ENCODE measurements at places on chromosomes 7 and 10.

DNA sequence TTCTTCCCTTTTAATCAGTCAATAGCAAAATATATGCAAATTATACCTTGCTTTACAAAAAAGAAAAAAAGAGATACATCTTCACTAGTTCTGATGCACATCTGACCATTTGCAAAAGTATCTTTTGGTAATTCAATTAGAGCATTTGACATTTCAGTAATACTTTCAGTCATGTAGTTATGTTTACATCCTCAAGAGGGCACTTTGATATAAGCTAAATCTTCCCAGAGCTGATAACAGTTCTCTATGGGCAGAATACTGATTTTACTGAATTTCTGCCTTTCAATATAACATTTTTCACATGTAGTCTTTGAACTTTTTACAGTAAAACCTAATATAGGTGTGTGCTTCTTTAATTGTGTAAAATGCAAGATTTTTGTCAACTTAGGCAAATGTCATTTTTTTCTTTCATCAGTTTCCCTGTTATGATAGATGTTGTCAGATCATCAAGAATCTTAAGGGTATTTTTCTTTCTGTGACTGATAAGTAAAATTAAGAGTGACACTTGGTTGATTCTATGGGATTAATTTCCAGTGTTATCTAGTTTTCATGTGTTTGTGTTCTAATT, 703.5 kb upstream of the SEMA3D start:
- DNase-seq: no peak

DNA sequence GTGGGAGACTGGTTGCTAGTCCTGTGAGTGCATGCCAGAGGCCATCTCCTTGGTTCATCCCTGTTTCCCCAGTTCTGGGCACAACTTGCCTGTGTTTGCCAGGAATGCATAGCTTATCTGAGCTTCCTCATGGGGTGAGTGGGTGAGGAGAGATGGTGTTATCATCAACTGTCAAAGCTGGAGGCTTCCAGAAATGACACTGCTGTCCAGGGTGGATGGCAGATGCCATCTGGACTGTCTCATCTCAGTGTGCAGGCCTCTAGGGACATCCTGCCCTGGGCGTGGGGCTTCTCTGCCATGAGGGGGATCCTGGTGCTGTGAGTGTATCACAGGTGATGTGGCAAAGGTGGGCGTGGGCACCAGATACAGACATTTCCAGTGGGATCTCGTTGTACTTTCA, 328.6 kb downstream of the DPP6 start:
- no peak for DNase-seq

DNA sequence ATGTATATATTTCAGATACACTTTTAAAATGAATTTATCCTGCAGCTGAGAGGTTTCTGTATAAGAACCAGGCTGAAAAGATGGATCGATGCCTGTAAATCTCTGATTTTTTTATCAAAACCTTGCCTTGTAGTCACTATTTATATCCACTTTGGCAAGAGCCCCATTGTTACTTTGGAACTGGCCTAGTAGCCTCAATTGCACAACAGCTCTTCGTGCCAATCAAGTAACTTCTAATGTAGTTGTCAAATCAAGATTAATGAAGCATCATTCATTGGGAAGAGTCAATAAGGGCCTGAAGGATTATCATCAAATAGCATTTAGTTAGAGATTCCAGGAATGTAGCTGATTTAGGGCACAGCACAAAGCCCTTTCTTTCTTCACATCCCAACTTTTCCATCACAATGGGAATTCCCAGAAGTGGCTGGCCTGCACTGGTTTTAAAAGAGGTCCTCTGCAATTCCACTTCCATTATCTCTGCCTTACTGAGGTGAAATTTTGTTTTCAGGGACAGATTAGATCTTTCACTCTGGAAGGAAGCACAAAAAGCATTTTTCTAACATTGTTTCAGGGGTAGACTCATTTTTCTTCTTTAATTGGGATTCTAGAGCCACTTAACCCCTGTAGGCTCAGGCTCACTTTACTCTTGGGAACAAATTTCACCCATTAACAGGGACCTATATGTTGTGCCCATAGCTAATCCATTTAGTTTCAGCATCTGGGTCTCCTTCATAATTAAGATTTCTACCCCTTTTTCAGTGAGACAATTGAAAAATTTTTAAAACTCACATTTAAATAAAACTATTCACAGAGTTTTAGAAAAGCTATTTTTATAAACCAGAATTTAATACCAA, 97.8 kb downstream of the CALCR start:
- no peak for DNase-seq

DNA sequence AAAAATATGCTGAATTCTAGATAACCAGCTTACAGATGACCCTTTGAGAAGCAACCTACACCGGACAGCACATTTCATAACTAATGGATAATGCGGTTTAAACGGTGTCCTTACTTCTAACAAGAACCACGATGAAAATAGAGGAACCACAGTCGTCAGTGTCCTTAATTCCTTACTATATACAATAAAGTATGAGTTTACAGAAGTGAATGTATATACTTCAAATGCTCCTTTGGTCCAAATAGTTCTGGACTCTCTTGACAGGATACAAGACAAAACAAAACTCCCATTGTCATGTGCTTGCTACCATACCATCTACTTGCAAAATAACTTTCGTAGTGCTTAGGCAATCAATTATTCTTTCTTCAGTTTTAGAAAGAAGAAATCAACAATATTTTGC, 2.4 kb downstream of the NAMPT start:
- no peak for DNase-seq

DNA sequence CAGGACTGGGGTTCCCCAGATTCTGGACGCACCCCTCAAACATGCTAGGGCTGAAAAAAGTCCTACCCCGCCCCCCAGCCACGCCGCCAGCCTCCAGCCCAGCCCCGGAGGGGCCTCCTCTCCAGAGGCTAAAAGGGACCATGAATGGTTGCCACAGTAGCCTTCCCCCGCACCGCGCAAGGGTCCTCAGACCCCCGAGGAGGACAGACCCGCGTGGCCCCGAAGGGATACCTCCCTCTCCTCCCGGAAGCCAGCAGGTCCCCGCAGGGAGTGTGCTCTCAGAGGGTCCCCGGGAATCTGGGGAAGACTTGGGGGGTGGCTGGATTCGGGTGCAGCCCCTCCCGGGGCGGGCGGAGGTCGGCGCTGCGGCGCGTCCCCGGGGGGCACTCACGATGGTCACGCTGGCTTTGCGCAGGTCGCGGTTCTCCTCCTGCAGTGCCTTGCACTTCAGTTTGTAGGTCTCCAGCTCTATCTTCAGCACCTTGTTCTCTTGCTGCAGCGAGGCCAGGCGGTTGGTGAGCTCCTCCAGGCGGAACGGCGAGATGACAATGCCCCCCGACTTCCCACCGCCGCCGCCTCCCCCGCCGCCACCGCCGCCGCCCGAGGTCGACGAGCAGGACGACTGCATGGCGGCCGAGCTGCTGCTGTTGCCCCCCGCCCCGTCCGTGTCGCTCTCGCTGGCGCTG, 482 bp downstream of the CCDC6 start:
- DNase-seq: no peak

GRCh38 chr7:40348126-40348728, 213.4 kb downstream of the SUGCT start:
- DNase-seq: no peak

- no peak for DNase-seq
Measured at GRCh38 chr7:25520017-25520416, 291.7 kb upstream of the NPVF start.

GRCh38 chr7:70775570-70776156, 356.3 kb upstream of the GALNT17 start:
- no peak for DNase-seq

GRCh38 chr10:58543141-58543540, 30.5 kb downstream of the BICC1 start:
- no peak for DNase-seq

DNA sequence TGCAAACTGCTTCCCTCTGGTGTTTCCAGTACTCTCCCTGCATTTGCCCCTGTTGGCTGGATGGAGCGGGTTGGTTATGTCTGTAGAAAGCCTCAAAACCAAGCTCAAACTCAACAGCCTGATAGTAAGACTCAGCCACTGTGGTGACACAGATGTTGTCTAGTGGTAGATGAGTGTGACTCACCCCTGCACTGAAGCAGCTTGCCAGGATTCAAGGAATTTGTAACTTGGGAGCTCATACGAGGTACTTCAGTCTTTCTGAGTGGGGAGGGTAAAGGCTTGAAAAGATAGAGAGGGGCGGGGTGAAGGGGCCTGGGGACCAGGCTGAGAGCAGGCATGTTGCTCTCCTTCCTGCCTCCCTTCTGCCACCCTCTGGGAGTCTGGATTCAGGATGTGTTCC, 22.9 kb upstream of the AQP1 start:
- no peak for DNase-seq
